ENCODE measurements at places on chromosomes 3 and 15.

GRCh38 chr3:111471831-111472230 lies 70.2 kb upstream of the CD96 start:
- DNase-seq, result no peak

DNA sequence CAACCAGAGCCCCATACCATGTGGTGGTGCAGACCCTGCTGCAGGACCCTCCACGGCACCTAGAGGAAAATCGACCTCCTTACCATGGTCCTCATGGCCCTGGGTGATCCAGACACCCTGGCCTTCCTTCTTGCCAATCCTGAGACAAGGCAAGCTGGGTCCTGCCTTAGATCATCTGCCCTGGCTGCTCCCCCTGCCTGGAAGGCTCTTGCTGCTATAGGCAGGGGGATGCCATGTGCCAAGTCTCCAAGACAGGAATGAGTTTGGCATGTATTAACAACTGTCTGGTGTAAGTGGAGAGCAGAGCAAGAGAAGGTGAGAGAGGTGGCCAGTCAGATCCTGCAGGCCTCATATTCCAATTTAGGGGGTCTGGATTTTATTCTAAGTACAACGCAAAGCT lies 7.5 kb downstream of the HEG1 start:
- DNase-seq, result no peak

GRCh38 chr3:4744405-4745234 lies 234.6 kb upstream of the BHLHE40 start:
- DNase-seq, result no peak

- no peak for DNase-seq
Observed at GRCh38 chr3:183122257-183122932, 23.1 kb upstream of the MCCC1 start.

GRCh38 chr3:131216801-131217200 lies 164.8 kb upstream of the NUDT16 start:
- no peak for DNase-seq

GRCh38 chr3:71083726-71084131 lies 499.8 kb downstream of the FOXP1 start:
- no peak for DNase-seq

DNA sequence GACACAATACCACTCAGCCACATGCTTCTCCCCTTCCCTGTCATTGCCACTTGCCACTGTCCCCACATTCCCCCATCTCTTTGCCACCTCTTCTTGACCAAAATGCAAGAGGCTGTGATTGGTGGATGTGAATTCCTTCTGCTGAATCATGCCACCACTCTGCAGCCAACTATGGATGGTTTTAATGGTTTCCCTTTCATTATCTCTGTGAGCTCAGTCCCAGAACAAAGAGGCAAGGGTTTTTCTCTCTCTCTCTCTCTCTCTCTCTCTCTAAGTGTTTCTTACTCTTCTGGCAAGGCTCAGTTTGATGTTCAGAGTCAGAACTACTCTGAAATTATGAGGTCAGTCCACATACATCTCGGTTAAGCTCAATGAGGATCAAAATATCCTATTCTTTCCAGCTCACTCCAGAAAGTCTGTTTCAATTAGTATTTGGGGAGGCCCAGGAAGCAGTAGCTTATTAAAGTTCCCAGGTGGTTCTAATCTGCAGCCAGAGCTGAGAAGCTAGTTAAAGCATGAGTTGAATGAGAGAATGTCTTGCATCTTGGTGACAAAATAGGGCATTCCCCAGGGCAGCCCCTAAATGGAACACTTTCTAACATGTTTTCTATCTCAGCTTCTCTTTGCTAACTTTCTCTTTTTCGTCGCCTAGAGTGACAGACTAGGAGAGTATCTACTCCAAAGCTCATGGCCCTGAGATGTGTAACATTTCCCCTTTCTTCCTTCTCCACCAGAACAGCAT lies 8.5 kb upstream of the ILDR1 start:
- no peak for DNase-seq

- DNase-seq, result no peak
Observed at GRCh38 chr3:183513046-183513706, 42.3 kb downstream of the KLHL6 start.

- DNase-seq, result no peak
Observed at GRCh38 chr3:70618151-70618550, 305.7 kb upstream of the MDFIC2 start.

DNA sequence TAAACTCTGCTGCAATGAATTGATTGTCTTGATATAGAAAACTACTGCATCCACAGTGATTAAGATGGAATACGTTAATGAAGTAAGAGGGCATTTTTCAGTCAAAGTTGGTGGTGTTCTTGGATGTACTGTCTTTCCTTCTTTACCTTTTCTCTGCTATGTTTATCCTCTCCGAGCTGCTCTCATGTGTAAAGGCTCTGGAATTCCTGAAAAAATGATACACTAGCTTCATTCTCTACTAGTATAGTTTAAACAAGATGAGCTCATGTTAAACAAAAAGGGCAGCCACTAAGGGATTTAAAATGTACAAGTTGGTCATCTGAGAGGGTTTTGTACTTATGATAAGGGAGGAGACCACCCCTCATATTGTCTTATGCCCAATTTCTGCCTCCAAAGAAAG lies 504.6 kb upstream of the NECTIN3 start:
- no peak for DNase-seq

- no peak for DNase-seq
Observed at GRCh38 chr3:25888892-25889524, 99.1 kb downstream of the OXSM start.

- DNase-seq, result no peak
Observed at GRCh38 chr3:127585163-127585812, 5.2 kb downstream of the TPRA1 start.

- no peak for DNase-seq
Observed at GRCh38 chr15:42911058-42911592, 9.5 kb downstream of the TTBK2 start.

- no peak for DNase-seq
Observed at GRCh38 chr15:43241100-43241499, 20.3 kb upstream of the EPB42 start.
